ENCODE measurements at places on chromosomes 7 and 10.

DNA sequence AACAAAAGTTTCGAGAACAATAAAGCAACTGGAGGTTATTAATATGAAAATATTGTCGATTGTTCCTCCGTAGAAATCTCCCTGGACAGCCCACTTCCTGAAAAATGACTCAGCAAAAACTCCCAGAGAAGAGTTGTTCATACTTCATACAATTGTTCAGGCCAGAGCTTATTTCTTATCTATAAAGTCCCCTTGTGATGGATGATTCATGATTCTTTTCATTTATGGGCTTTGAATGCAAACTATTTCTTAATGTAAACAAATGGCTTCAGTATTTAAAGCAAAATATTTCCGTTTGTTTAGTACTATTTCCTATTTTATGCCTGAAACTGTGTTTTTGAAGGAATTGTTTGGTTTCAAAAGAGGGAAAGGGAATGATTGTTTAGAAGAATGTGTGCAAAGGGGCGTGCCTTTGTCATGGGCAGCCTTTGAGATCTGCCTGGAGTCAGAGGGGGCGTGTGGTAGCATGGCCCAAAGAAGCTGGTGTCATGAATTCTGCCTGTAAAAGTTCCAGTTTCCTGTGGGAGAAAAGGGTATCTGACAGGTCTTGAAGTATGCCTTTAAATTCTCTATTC, 26.2 kb upstream of the EXOC6 start:
- no peaks in the 10 kb centered on the region for H3K27me3 ChIP-seq
- no peak overlapping the region for H3K4me3 ChIP-seq
- peak overlapping the region; percentile 77 for H3K27ac ChIP-seq
- no peaks in the 10 kb centered on the region for H3K36me3 ChIP-seq
- no peak for DNase-seq

DNA sequence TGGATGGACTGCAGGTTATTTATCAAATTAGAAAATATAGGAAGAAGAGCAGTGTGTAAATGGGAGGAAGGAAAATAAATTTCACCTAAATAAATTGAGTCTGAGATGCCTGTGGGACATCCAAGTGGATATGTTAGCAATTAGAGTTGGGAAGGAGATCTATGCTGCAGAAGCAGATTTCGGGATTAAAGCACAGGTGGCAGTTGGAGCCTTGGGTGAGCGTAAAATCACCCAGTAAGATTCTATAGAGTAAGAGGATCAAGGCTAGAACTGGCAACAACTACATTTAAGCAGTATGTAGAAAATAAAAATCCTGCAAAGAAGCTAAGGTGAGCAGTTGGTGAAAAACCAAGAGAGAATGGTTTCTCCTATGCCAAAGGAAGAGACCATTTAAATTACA, 8.4 kb downstream of the TRIM4 start:
- no peaks in the 10 kb centered on the region for H3K27me3 ChIP-seq
- peaks cover 66% of the 10 kb centered on the region for H3K36me3 ChIP-seq
- H3K4me1 ChIP-seq = no peaks in the 10 kb centered on the region

DNA sequence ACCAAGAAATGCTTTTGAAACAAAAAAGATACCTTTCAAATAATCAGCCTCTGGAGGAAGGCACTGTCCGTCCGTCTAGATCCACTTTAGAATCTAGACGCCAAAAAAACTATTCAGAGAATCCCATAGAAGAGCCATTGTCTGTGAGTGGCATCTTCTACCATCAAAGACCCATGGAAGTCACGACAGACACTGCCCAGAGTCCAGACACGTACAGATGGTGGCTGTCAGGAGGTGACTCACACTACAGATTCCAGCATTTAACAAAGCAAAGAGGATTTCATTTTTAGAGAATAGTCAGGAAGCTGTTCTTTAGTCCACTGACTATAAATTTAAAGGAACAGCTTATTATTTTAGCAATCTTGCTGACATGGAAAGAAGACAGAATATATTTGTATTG, 11.7 kb downstream of the C1QL3 start:
- H3K4me1 ChIP-seq = no peaks in the 10 kb centered on the region
- no peaks in the 10 kb centered on the region for H3K36me3 ChIP-seq
- H3K27me3 ChIP-seq = no peaks in the 10 kb centered on the region
- no peak overlapping the region for H3K4me3 ChIP-seq
- no peak overlapping the region for H3K27ac ChIP-seq
- DNase-seq = no peak

DNA sequence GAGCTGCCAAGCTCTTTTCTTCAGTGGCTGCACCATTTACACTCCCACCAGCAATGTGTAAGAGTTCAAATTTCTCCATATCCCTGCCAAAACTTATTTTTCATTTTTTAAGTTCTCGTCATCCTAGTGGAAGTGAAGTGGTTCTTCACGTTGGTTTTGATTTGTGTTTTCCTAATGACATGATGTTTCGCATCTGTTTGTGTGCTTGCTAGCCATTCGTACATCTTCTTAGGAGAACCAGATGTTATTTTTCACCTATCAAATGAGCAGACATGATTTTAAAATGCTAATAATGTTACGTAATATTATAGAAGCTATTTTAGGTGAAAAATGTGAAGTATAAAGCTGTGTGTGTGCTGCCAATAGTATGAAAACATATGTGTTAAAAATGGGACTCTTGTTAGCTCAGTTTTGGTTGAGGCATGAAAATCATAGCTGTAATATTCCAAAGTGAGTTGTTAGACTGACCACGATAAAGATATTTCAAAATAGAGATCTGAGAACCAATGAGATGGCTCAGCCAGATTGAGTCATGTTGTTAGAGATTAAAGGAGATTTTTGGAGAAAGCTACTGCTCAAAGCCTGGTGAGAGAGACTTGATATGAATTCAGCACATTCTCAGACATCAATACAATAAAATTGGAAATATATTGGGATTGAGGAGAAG, 25.9 kb upstream of the GALNT11 start:
- no peak for DNase-seq
- H3K36me3 ChIP-seq = no peaks in the 10 kb centered on the region
- peaks cover 4% of the 10 kb centered on the region for H3K27me3 ChIP-seq
- H3K4me3 ChIP-seq = no peak overlapping the region
- H3K27ac ChIP-seq = no peak overlapping the region

- no peaks in the 10 kb centered on the region for H3K27me3 ChIP-seq
- no peak overlapping the region for H3K27ac ChIP-seq
- DNase-seq = no peak
- no peaks in the 10 kb centered on the region for H3K36me3 ChIP-seq
- no peak overlapping the region for H3K4me3 ChIP-seq
- H3K4me1 ChIP-seq = no peaks in the 10 kb centered on the region
These were observed 233.0 kb downstream of the DNAJB9 start for GRCh38 chr7:108802650-108803049.

GRCh38 chr10:3852147-3852904, 67.3 kb upstream of the KLF6 start:
- no peak overlapping the region for H3K4me3 ChIP-seq
- no peaks in the 10 kb centered on the region for H3K27me3 ChIP-seq
- peak; percentile 90 for DNase-seq
- H3K4me1 ChIP-seq = peaks cover 53% of the 10 kb centered on the region
- no peaks in the 10 kb centered on the region for H3K36me3 ChIP-seq

DNA sequence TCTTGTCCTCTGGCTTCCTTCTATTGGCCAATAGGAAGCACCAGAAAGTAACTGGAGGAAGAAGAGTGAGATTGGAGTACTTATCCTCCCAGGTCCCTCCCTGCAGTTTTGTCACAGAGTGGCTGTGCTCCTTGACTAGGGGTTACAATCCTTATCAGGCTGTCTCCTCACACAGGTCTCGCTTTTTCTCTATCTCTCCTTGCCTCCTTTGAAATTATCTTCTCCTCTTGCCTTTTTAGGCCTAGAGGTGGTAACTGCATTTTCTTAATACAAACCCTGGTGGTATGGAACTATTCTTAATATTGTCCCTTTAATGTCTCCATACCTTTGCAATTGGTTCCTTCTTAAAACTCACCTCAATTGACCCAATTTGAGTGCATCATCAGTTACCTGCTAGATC, 2.7 kb downstream of the PRSS37 start:
- no peak overlapping the region for H3K27ac ChIP-seq
- no peaks in the 10 kb centered on the region for H3K4me1 ChIP-seq
- DNase-seq = no peak

- no peak overlapping the region for H3K4me3 ChIP-seq
- no peaks in the 10 kb centered on the region for H3K36me3 ChIP-seq
- no peaks in the 10 kb centered on the region for H3K4me1 ChIP-seq
- H3K27me3 ChIP-seq = peaks cover 12% of the 10 kb centered on the region
- no peak for DNase-seq
These were observed 10.0 kb downstream of the FRG2B start for GRCh38 chr10:133616371-133617130.

DNA sequence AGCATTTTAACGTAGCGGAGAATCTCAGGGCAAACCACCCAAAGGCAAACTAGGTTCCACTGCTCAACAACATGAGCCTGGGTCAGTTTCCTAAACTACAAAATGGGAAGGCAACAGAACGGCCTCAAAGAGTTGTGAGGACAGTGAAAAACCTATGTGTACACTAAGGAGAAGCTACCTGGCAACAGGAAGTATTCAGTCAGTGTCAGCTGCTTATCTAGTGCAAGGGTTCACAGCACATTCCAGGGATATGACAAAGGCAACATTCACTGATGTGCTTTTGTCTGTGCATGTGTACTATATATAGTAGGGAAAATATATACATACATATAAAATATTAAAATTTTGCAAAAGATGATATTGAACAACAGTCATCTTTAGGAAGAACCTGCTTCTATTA, 17.2 kb downstream of the NUDCD3 start:
- peaks cover 25% of the 10 kb centered on the region for H3K4me1 ChIP-seq
- peaks cover 76% of the 10 kb centered on the region for H3K36me3 ChIP-seq
- DNase-seq = no peak
- no peak overlapping the region for H3K4me3 ChIP-seq
- H3K27me3 ChIP-seq = no peaks in the 10 kb centered on the region

- peak; percentile 38 for DNase-seq
- H3K36me3 ChIP-seq = no peaks in the 10 kb centered on the region
- no peak overlapping the region for H3K27ac ChIP-seq
- no peaks in the 10 kb centered on the region for H3K27me3 ChIP-seq
- no peaks in the 10 kb centered on the region for H3K4me1 ChIP-seq
These were observed 39.6 kb downstream of the PPIF start for GRCh38 chr10:79386637-79387465.

- no peaks in the 10 kb centered on the region for H3K4me1 ChIP-seq
- H3K27ac ChIP-seq = no peak overlapping the region
- no peak overlapping the region for H3K4me3 ChIP-seq
- no peaks in the 10 kb centered on the region for H3K27me3 ChIP-seq
These were observed 283.0 kb downstream of the TCF7L2 start for GRCh38 chr10:113232928-113233511.

- DNase-seq = no peak
- no peak overlapping the region for H3K4me3 ChIP-seq
- H3K27me3 ChIP-seq = no peaks in the 10 kb centered on the region
- H3K36me3 ChIP-seq = no peaks in the 10 kb centered on the region
- no peaks in the 10 kb centered on the region for H3K4me1 ChIP-seq
These were observed 241.5 kb upstream of the PTER start for GRCh38 chr10:16195178-16195769.

- H3K27me3 ChIP-seq = no peaks in the 10 kb centered on the region
- H3K27ac ChIP-seq = no peak overlapping the region
- DNase-seq = no peak
- no peak overlapping the region for H3K4me3 ChIP-seq
- no peaks in the 10 kb centered on the region for H3K4me1 ChIP-seq
- H3K36me3 ChIP-seq = no peaks in the 10 kb centered on the region
These were observed 7.0 kb upstream of the GARIN1A start for GRCh38 chr7:128665057-128665456.

- H3K27me3 ChIP-seq = peaks cover 5% of the 10 kb centered on the region
- no peak for DNase-seq
- no peaks in the 10 kb centered on the region for H3K4me1 ChIP-seq
- H3K27ac ChIP-seq = no peak overlapping the region
- H3K36me3 ChIP-seq = no peaks in the 10 kb centered on the region
- no peak overlapping the region for H3K4me3 ChIP-seq
These were observed 8.8 kb upstream of the ATRNL1 start for GRCh38 chr10:115084277-115084850.

DNA sequence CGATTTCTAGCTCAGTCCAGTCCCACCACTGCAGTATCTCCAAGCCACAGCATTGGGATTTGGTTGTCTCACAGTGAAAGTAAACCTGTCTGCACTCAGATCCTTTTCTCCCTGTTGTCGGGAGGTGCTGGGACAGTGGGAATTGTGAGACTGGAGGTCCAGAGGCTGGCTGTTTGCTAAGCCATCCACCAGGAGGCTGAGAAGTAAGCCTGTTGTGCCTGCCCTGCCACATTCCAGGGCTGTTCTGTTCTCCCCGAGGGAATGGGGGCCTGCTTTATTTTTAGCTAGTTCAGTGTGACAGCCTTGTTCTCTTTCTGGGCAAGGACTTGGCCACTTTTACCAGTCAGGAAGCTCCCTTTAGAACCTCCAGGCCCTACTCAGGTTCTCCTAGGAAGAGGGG, 54.9 kb downstream of the HK1 start:
- H3K27me3 ChIP-seq = no peaks in the 10 kb centered on the region
- no peak overlapping the region for H3K4me3 ChIP-seq
- peak overlapping the region; percentile 97 for H3K27ac ChIP-seq
- peaks cover 59% of the 10 kb centered on the region for H3K4me1 ChIP-seq
- peaks cover 46% of the 10 kb centered on the region for H3K36me3 ChIP-seq

DNA sequence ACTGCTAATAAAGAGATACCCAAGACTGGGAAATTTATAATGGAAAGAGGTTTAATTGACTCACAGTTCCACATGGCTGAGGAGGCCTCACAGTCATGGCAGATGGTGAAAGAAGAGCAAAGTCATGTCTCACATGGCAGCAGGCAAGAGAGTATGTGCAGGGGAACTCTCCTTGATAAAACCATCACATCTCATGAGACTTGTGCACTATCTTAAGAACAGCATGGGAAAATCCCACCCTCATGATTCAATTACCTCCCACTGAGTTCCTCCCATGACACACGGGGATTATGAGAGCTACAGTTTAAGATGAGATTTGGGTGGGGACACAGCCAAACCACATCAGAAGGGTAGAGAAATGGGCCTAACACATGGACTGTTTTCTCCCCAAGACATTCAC, 156.3 kb downstream of the CCDC71L start:
- H3K27ac ChIP-seq = no peak overlapping the region
- H3K4me1 ChIP-seq = no peaks in the 10 kb centered on the region
- H3K36me3 ChIP-seq = no peaks in the 10 kb centered on the region
- DNase-seq = no peak

DNA sequence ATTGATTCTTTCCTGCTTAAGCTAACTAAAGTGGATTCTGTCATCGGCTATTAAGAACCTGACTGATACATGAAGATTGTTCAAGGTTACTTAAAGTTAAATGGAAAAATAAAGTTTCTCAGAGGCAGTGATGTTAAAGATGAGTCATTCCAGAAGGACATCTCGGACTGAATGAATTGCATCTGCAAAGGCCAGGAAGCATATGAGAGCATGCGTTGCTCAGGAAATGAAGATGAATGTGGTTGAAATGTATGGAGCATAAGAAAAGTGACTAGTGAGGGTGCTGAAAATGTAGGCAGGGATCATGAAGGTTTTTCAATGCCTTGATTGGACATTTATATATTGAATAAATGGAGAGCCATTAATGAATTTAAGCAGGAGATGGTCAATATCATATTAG, 133.9 kb upstream of the GHITM start:
- DNase-seq = no peak
- no peaks in the 10 kb centered on the region for H3K36me3 ChIP-seq
- H3K27ac ChIP-seq = no peak overlapping the region
- no peak overlapping the region for H3K4me3 ChIP-seq

All from RWPE2 (cell line).